Naive thymus-derived CD8-positive, alpha-beta T cell (primary cell): ENCODE measurements at places on chromosomes 12 and 14. TPM values are rescaled to one million over a fixed set of nuclear protein-coding genes. Genes with fewer than 3 reads are reported as not detected.

ADAM21 gene
- total RNA-seq, result 0.18 TPM

FIGNL2 gene
- 3.2 TPM for total RNA-seq

GDF3 gene
- total RNA-seq, result not detected

IL22 gene
- not detected for total RNA-seq

CAND1 gene
- total RNA-seq, result 125 TPM

SDS gene
- total RNA-seq, result not detected

DNA sequence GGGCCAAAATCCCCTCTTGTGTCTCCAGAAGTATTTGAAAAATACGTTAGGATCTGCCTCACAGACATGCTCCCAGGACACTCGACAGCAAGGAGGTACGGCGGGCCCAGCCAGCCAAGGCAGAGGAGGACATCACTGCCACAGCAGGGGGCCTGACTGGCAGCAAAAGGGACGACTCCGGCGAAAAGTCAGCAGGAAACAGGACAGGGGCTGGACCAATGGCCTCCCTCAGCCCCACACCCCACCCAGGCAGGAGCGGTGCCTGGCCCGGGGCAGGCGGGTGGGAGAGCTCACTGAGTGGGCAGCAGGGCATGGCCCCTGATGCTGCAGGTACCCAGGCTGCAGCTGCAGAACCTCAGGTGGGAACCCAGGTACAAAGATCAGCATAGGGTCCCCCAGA is 17.8 kb downstream of the BRF1 start:
- no peak overlapping the region for H3K27ac ChIP-seq
- no peaks in the 10 kb centered on the region for H3K36me3 ChIP-seq
- H3K4me1 ChIP-seq, result peaks cover 64% of the 10 kb centered on the region
- no peak for DNase-seq
- no peaks in the 10 kb centered on the region for H3K27me3 ChIP-seq

GRCh38 chr14:82536566-82536965 is 1002.9 kb upstream of the SEL1L start:
- no peak overlapping the region for H3K27ac ChIP-seq
- no peaks in the 10 kb centered on the region for H3K4me1 ChIP-seq
- DNase-seq, result no peak
- no peaks in the 10 kb centered on the region for H3K36me3 ChIP-seq

- DNase-seq, result no peak
- H3K4me3 ChIP-seq, result peak overlapping the region; percentile 81
- H3K36me3 ChIP-seq, result no peaks in the 10 kb centered on the region
- H3K27me3 ChIP-seq, result no peaks in the 10 kb centered on the region
Measured at GRCh38 chr14:91356181-91356763, 61.3 kb downstream of the CCDC88C start.

- H3K27ac ChIP-seq, result no peak overlapping the region
- no peaks in the 10 kb centered on the region for H3K27me3 ChIP-seq
- peaks cover 49% of the 10 kb centered on the region for H3K36me3 ChIP-seq
- peaks cover 43% of the 10 kb centered on the region for H3K4me1 ChIP-seq
Measured at GRCh38 chr12:71849109-71849851, 9.7 kb downstream of the TBC1D15 start.

DNA sequence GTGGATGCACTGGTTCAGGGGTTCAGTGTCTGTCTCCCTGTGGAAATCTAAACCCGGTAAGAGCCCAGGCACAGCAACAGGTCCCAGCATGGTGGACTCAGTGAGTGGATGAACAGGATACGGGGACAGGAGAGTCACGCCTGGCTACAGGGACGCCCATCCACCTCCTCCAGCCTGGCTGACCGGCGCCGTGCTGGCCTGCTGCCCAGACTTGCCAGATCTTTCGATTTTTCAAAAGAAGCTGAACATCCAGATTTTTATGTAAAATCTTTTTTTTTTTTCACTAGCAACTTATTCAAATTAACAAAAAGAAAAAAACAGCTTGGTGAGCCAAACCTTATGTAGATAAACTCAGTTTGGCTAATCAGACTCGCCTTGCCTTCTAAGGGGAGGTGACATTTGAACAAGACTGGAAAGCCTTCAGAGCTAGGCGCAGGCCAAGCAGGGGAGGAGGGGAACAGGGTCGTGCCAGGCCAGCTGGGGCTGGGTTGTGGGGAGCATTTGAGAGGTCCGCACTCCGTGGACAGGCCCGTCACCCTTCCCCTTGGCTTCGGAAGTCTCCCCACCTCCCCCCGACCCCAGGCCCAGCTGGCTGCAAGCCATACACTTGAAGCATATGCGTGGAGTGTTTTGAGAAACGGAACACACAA is 87.8 kb upstream of the NCOR2 start:
- H3K4me1 ChIP-seq, result peaks cover 4% of the 10 kb centered on the region
- no peaks in the 10 kb centered on the region for H3K27me3 ChIP-seq
- H3K36me3 ChIP-seq, result peaks cover 4% of the 10 kb centered on the region
- H3K27ac ChIP-seq, result no peak overlapping the region
- DNase-seq, result no peak

DNA sequence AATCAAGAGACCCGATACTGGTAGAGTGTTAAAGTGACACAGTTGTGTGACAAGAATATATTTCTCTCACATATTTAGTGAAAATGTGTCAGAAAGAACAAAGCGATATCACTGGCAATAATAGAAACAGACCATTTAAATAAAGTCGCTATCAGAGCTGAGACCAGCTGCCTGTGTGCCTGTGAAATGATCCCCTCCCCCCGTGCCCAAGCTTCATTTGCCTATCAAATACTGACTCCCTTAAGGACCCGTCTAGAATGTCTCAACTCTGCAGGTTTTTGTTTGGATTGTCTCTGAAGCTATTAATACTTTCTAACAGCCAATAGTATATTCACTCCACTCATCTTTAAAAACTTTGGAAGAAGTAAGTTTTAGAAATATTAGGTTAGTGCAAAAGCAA is 98.9 kb downstream of the EGLN3 start:
- H3K36me3 ChIP-seq, result no peaks in the 10 kb centered on the region
- peaks cover 1% of the 10 kb centered on the region for H3K4me1 ChIP-seq
- no peak overlapping the region for H3K27ac ChIP-seq
- DNase-seq, result no peak
- H3K4me3 ChIP-seq, result no peak overlapping the region
- peaks cover 5% of the 10 kb centered on the region for H3K27me3 ChIP-seq

DNA sequence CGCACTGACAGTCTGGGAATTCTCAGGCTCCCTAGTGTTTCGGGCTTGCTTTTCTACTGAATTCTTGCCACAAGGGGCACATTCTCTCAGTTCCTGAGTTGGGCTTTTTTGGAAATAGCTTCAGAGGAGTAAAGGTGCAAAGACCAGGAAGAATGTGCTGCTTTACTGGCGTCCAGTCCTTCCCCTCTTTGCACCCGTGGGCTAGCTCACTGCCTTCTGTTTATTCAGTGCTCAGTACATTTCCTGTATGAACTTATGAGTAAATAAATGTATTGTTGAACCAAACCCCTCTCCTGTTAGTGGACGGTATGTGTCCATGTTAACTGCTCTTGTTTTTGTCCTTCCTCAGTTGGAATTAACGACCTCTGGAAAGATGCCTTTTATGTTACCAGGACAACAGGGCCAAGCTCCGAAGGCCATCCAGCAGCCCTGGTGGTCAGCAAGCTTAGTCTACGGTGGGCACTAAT is 24.0 kb downstream of the GSG1 start:
- H3K36me3 ChIP-seq, result peaks cover 12% of the 10 kb centered on the region
- no peaks in the 10 kb centered on the region for H3K27me3 ChIP-seq

GRCh38 chr12:9449181-9449580 is 158.5 kb downstream of the KLRB1 start:
- H3K4me3 ChIP-seq, result peak overlapping the region; percentile 98
- H3K36me3 ChIP-seq, result no peaks in the 10 kb centered on the region
- DNase-seq, result no peak
- H3K27ac ChIP-seq, result peak overlapping the region; percentile 89
- peaks cover 14% of the 10 kb centered on the region for H3K4me1 ChIP-seq

GRCh38 chr14:26395726-26396125 is 202.1 kb downstream of the NOVA1 start:
- H3K4me1 ChIP-seq, result no peaks in the 10 kb centered on the region
- no peak overlapping the region for H3K27ac ChIP-seq
- no peaks in the 10 kb centered on the region for H3K27me3 ChIP-seq
- no peak overlapping the region for H3K4me3 ChIP-seq
- no peaks in the 10 kb centered on the region for H3K36me3 ChIP-seq
- no peak for DNase-seq

GRCh38 chr12:98374007-98374406 is 141.4 kb upstream of the TMPO start:
- no peak overlapping the region for H3K27ac ChIP-seq
- DNase-seq, result no peak
- H3K27me3 ChIP-seq, result peaks cover 54% of the 10 kb centered on the region
- H3K4me3 ChIP-seq, result no peak overlapping the region
- H3K36me3 ChIP-seq, result no peaks in the 10 kb centered on the region

GRCh38 chr14:39875028-39875427 is 442.8 kb upstream of the FBXO33 start:
- H3K4me3 ChIP-seq, result no peak overlapping the region
- H3K36me3 ChIP-seq, result no peaks in the 10 kb centered on the region
- no peak for DNase-seq

GRCh38 chr14:94145902-94146527 is 16.6 kb upstream of the IFI27L2 start:
- H3K4me1 ChIP-seq, result peaks cover 5% of the 10 kb centered on the region
- no peak overlapping the region for H3K4me3 ChIP-seq
- no peak overlapping the region for H3K27ac ChIP-seq
- no peaks in the 10 kb centered on the region for H3K36me3 ChIP-seq
- DNase-seq, result no peak

GRCh38 chr12:66836623-66837310 is 157.9 kb upstream of the GRIP1 start:
- H3K36me3 ChIP-seq, result no peaks in the 10 kb centered on the region
- peak overlapping the region; percentile 71 for H3K27ac ChIP-seq
- DNase-seq, result no peak
- no peak overlapping the region for H3K4me3 ChIP-seq
- peaks cover 30% of the 10 kb centered on the region for H3K4me1 ChIP-seq

- no peak overlapping the region for H3K27ac ChIP-seq
- H3K4me3 ChIP-seq, result no peak overlapping the region
- no peak for DNase-seq
- peaks cover 25% of the 10 kb centered on the region for H3K36me3 ChIP-seq
Measured at GRCh38 chr14:72303930-72304329, 371.7 kb downstream of the RGS6 start.

DNA sequence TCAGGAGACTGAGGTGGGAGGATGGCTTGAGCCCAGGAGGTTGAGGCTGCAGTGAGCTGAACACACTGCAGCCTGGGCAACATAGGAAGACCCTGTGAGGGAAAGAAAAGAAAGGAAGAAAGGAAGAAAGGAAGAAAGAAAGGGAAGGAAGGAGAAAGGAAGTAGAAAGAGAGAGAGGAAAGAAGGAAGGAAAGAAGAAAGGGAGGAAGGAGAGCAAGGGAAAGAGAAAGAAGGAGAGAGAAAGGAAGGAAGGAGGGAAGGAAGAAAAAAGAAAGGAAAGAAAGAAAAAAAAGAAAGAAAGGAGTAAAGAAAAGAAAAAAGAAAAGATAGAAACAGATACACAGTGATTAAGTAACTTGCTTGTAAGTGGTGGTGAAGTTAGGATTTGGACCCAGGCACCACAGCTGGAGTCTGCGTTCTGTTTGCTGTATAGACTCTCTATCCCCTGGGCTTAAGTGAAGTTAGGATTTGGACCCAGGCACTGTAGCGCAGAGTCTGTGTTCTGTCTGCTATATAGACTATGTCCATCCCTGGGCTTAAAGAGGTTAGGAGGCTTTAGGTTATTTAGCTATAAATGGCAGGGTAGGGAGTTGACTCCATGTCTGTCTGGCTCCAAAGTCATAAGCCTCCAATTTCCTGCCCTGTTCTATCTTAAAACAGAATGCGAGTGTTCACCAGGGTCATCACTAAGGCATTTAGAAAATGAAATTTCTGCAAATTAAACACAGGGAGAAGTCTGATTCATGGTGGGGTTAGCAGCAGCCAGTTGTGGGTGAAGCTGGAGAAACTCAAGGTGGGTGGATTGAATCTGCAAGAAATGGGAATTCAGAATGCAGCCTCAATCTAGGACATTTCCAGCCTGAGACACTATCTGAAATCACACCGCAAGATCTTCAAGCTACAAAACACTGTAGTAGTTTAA is 13.3 kb upstream of the C12orf75 start:
- H3K36me3 ChIP-seq, result peaks cover 15% of the 10 kb centered on the region
- H3K4me1 ChIP-seq, result peaks cover 12% of the 10 kb centered on the region
- H3K27me3 ChIP-seq, result no peaks in the 10 kb centered on the region
- H3K27ac ChIP-seq, result no peak overlapping the region
